ENCODE measurements at places on chromosomes 2 and 18. TPM values are rescaled to one million over a fixed set of nuclear protein-coding genes. Genes with fewer than 3 reads are reported as not detected.

GRCh38 chr2:200847269-200847668, 17.2 kb downstream of the CLK1 start:
- no peak for DNase-seq

DNA sequence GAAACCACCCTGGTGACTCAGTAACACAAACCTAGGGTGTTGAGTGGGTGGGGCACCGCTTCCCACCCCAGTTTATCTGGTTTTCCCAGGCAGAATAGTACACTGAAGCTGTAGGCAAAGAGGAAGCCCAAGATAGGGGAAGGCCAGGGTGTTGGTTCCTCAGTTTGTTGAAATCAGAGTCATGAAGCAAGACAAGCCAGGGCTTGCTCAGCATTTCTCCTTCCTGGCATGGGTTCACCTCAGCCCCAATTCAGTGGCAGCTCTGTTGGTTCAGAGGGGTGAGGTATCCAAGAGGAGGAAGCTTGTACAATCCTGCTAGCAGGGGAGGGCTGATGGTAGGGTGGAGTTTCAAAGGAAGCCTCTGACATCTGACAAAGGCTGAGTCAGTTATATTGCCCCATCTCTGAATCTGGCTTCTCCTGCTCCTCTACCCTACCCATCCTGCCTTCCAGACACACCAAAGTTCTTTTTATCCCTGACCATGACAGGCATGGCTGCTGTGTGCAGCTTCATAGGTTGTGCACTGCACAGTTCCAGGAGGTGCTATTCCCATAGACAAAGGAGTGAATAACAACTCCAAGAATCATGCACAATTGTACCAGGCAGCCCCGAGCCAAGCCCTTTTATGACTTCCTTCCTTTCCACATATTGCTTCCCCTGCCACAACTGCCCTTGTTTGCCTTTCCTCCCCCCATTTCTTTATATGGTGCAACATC, 24.9 kb upstream of the RAB10 start:
- DNase-seq: peak; percentile 92

The RAB27B gene
- 0.08 TPM for total RNA-seq

DNA sequence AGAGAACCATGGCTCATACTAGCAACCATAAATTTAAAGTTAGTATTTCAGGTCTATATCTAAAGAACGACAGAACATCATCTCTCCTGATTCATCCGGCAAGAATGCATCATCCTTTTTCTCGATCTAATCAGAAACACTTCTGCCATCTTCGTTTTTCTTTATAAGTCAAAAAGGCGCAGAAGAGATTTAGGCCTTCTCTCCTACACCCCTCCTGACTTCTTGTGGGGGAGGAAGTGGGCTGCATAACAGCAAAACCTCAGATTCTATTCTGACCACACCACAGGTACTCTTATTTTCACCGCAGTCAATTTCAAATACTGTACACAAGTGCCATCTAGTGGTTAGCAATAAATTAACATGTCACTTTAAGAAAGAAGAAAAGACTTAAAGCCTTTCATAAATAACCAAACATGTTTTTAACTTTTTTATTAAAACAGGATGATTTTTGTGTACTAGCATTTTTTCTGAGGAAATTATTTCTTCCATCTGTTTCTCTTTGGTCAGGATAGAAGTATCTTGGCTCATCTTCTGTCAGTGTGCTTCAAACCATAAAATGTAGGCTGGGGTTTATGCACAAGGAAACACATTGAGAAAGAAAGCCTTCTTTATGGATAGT, 48.4 kb upstream of the PIK3C3 start:
- DNase-seq: no peak

- DNase-seq: no peak
Measured at GRCh38 chr2:58856100-58856499, 615.0 kb upstream of the FANCL start.

DNA sequence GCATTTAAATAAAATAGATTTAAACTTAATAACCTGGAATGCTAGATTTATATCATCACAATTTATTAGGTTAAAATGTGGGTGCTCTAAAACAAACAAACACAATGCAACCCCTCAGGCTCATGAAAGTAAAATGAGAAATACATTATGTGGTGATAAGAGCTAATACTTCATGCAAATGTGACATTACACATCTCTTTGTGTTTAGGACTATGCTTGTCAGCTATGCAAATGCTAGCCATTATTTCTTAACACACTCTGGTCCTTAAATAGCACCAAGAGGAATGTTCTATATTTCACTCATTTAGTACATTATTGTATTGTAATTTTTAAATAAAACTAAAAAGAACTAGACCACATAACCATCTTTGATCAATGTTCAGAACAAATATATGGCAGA, 627.6 kb downstream of the DPP10 start:
- DNase-seq: no peak

DNA sequence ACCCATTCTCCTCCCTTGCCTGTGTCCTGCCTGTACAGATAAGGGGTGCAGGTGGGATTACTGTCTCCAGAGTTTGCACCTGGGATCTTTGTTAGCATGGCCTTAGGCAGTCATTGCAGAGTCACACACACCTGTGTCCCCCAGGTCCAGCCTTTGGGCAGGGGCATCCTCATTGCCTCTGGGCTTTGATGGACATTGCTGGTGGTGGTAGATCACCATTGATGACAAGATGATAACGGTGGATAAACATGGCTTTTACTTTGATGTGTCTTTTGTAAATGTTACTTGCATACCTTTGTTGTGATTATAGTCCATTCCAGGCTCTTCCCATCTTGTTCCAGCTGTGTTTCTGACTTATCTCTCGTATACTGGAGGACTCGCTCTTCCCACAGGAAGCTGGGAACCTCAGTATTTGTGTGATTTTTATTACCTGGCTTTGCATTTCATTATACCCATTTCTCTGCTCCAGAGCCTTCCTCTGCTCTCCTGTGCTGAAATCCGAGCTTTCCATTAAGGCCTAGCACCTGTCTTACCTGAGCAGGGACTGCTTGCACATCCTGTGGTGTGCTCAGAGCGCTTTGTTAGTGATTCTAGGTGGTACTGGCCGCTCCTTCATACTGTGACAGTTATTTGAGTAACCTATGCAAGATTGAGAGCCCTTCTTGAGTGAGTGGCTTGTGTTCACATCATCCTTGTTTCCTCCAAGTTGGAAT, 79.2 kb downstream of the PTPRM start:
- DNase-seq: no peak

DNA sequence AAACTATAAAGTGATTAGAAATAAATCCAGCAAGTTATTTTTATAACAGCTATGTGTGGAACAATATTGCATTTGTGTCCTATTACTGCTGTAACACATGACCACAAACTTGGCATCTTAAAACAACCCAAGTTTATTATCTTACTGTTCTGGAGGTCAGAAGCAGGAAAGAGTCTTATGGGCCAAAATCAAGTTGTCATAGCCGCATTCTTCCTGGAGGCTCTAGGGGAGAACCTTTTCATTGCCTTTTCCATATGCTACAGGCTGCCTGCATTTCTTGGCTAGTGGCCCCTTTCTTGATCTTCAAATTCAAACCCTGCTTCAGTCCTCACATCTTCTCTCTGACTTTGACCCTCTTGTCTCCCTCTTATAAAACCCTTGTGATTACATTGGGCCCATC, 27.0 kb upstream of the HNRNPLL start:
- DNase-seq: no peak

The COLEC11 gene
- total RNA-seq: 3.1 TPM

- no peak for DNase-seq
Measured at GRCh38 chr2:28833740-28834470, 23.3 kb downstream of the SPDYA start.

DNA sequence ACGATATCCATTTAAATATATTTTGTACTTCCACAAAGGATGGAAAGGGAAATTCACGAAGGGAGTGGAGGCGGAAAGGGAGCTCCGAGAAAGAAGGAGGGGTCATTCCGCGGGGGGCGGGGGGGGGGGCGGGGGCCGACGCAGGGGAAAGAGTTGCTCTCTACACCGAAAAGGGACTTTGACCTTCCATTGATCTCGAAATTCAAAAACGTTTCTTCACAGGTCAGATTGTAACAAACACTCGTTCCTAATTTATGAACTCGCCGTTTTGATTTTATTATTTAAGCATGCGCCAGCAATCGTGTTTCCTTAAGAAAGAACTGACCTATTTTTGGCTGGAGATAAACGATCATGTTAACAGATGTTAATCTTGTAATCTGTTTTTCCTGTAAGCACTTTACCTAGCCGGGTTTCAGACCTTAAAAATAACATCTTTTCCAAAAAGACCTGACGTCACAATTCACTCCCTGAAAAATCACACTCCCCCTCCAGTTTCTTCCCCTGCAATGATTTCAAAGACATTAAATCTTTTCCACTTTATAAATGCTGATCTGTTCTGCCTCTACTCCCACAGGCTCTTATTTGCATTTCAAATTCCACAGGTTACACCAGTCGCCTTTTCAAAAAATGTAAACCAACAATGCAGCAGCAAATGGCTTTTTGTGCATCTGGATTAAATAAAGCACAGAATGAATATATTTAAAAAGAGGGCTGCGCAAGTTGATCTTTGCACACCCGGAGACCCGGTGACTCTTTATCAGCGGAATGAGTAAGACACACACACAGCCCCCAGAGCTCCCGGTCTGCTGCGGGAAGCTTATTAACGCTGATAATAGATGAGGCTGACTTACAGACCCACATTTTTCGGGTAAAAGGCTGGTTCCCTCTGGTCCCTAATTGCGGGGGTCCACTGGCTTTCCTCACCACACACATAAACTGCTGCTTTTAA, 1.6 kb downstream of the ZNF516 start:
- DNase-seq: no peak

The ICOS gene
- total RNA-seq: not detected

- no peak for DNase-seq
Measured at GRCh38 chr18:72822202-72822601, 45.6 kb downstream of the NETO1 start.

The SERPINB12 gene
- total RNA-seq: not detected

GRCh38 chr2:179729966-179730365, 131.4 kb downstream of the ZNF385B start:
- no peak for DNase-seq

DNA sequence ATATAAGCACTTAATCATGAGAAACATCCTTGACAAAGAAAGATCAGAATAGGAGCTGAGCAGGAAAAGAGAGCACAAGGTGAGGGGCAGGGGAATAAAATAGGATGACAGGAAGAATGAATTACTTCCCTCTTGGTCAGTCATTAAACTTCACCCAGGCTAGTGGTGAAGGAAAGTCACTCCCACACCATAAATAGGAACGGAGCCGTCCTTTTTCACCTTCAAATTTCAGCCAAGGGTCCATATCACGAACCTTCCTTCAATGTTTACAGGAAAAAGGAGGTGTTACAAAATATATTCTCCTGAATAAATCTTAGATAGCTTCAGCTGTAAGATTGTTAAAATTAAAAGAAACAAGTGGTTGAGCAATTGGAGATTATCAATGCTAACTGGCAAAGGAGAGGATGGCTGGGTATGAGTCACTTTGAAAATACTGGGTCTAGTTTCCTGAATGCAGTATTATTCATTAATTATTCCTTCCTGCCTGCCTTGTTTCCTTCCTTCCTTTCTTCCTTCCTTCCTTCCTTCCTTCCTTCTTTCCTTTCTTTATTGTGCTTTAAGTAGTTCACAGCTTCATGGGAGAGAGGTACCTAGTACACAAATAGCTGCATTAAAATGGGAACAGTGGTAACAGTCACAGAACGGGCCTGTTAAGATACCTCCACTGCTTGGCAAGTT, 292.3 kb upstream of the ID2 start:
- DNase-seq: no peak

The LINC00305 gene
- not detected for total RNA-seq

DNA sequence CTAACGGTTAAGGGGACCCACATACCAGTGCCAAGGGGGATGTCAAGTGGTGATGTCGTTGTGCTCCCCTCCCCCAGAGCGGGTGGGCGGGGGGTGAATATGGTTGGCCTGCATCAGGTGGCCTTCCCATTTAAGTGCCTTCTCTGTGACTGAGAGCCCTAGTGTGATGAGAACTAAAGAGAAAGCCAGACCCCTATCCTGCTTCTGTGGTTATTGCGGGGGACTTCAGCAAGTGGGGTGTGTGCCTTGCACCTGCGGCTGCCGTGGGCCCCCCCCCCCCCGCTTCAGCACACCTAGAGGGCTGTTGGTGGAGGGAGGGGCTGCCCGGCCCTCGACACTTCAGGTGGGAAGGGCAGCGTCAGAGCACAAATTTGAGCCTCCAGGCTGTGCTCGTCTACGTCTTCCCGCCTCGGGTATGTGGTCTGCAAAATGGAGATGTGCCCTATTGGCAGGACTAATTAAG, 6.1 kb downstream of the CTDSP1 start:
- no peak for DNase-seq

DNA sequence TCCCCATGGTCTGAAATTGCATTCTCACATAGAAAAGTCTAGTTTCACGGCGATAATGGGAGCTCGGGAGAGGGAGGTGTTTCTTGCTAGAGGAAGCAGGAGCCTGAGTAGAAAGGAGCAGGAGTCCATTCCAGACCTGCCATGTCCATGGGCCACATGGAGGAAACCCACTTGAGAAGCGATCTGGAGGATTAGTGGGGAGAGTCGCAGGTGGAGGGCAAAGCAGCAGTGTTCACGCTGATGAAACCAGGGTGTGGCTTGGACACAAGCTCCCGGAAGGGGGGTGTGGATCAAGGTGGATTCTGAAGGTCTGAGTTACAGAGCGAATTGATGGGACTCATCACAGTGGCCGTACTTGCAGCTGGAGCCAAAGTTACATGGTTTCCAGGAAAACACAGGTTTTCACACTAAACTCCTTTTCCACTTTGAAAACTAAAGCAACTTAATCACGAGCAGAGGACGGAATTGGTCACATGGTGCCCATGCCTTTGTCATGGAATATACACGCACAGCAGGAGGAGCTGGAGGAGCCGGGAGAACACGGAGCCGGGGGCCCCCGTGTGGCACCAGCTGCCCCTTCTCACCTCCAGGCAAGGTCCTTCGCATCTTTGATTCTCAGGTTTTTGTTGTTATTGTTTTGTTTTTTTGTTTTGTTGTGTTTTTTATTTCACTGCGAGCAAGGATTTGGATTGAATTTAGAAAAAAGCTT, 255.1 kb upstream of the MYT1L start:
- DNase-seq: no peak
